Fibroblast of skin of left biceps (primary cell): ENCODE measurements at places on chromosomes 5 and 9.

- no peak for DNase-seq
These were observed 165.3 kb downstream of the TAF11L14 start for GRCh38 chr5:17799521-17799920.

DNA sequence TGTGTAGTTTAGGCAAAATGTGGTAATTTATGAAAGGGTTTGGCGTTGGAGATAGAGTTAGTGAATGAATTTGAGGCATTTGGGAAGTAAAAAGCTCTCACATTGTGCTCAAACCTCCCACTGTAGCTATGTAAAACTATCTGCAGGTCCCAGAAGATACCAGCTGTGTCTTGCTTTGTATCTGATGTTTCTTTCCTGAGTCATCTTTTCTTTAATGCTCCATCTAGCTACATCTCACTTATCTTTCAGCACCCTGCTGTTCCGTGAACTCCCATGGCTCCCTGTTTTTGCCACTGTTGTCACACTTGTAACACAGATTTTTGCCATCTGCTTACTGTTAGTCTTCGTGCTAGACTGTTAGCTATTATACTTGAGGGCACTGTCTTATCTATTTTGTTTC, 253.1 kb downstream of the NPR3 start:
- peak; percentile 29 for DNase-seq

DNA sequence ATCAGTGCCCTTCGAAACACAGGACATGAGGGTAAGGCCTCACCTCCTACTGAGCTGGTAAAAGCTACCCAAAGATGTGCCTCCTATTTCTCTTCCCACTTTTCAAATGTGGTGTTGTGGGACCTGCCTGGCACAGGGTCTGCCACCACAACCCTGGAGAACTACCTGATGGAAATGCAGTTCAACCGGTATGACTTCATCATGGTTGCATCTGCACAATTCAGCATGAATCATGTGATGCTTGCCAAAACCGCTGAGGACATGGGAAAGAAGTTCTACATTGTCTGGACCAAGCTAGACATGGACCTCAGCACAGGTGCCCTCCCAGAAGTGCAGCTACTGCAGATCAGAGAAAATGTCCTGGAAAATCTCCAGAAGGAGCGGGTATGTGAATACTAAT, 1.9 kb downstream of the IRGM start:
- no peak for DNase-seq

- no peak for DNase-seq
These were observed 34.4 kb downstream of the FAM163B start for GRCh38 chr9:133574771-133575170.

- no peak for DNase-seq
These were observed 30.4 kb upstream of the SLC2A8 start for GRCh38 chr9:127366594-127366993.

GRCh38 chr9:124510650-124511425, 3.6 kb upstream of the NR5A1 start:
- DNase-seq, result no peak

GRCh38 chr9:70427161-70427945, 12.9 kb upstream of the KLF9 start:
- no peak for DNase-seq

- no peak for DNase-seq
These were observed 6.6 kb downstream of the OTULINL start for GRCh38 chr5:14588145-14588544.

GRCh38 chr5:127909066-127909465, 174.5 kb upstream of the SLC12A2 start:
- no peak for DNase-seq

DNA sequence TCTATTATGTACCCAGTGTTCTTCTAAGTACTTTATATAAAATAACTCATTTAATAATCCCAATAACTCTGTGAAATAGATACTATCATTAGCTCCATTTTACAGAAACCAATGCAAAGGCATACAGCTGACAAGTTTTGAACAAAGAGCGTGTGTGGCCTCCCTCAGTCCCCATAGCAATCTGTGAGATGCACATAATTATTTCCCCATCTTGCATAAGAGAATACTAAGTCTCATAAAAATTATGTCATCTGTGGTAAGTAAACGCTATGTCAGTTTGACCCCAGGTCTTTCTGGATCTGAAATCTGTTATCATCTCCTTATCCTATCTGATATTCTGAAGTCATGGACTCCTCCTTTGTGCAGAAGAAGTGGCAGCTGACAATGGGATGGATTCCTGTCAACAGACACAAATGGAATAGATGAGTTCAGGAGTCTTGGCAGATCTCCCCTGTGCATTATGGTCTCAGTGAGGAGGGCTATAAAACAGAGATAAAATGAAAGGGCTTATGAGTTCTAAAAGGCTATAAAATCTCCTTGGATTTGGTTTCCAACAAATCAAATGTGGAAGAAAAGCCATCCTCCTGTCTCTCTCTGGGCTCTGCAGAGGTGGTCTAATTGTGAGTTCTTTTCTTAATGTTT, 162.5 kb upstream of the TLE4 start:
- DNase-seq, result no peak

GRCh38 chr9:136762221-136762691, 2.1 kb downstream of the LCN15 start:
- DNase-seq, result no peak

DNA sequence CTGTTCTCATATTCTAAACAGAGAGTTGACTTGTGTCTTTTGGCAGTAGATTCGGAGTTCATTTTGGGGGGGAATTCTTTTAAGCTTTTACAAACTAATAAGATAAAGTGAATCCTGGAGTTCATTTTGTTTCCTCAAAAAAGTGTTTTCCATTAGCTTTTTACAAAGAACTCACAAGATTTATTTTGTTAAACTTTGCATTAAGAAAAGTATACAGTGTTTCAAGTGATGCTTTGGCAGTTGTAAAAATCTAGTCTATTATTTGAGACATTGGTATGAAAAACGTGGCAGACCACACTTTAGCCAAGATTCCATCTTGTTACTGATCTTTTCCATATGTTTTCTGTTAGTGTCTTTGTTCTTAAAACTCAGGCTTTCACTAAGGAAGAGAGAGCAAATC, 1.2 kb upstream of the OMD start:
- DNase-seq, result peak; percentile 74

GRCh38 chr5:123449424-123449974, 26.3 kb upstream of the CEP120 start:
- no peak for DNase-seq

GRCh38 chr9:6040077-6040476, 24.7 kb upstream of the RANBP6 start:
- no peak for DNase-seq

- DNase-seq, result peak; percentile 44
These were observed 19.3 kb downstream of the RFK start for GRCh38 chr9:76374783-76375559.
